ENCODE measurements at places on chromosomes 16 and 17. TPM values are rescaled to one million over a fixed set of nuclear protein-coding genes. Genes with fewer than 3 reads are reported as not detected.
A peak's percentile ranks its signal among the peaks of the same experiment; 100 is the strongest.

The CD300C gene
- 0.68 TPM for total RNA-seq

The TBC1D3 gene
- not detected for total RNA-seq

The SRCAP gene
- total RNA-seq = 33.2 TPM

The PTX4 gene
- total RNA-seq = not detected

The CBLN1 gene
- total RNA-seq = 0.39 TPM

The NPIPA3 gene
- not detected for total RNA-seq

The HBA2 gene
- not detected for total RNA-seq

The ADAD2 gene
- total RNA-seq = not detected

The SNAI3 gene
- total RNA-seq = 1.7 TPM

The PRDM7 gene
- total RNA-seq = not detected

The EMP2 gene
- 41.7 TPM for total RNA-seq

DNA sequence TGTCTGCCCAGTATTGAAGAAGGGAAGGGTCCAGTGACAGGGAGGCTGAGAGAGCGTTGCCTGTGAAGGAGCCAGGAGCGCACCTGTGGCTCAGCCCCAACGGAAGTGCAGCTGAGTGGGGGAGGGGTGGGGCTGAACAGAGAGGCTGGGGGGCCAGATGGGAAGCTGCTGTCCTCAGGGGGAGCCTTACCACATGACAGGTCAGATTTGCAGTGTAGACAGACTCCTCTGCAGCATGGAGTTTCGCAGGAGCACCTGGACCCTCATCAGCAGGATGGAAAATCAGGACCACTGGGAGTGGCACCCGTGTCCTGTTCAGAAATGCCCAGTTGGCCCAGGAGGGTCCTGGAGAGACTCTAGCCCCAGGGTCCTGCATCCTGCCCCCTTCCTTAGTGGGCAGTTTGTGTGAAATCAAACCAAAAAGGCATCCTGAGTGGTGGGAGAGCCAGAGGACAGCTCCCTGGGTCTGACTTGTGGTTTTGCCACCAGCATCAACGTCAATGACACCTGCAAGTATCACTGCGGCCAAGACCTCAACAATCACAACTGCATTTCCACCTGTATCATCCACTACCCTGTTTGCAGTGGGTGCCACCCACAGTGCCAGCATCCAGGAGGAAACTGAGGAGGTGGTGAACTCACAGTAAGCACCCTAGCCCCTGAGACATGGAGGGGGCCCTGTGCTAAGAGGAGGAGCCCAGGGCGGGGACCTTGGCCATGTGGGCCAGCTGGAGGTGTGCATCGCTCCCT, 7.8 kb downstream of the CD300A start:
- DNase-seq = no peak

- no peak for DNase-seq
These were observed 205.3 kb downstream of the ZNF423 start for GRCh38 chr16:49650603-49651002.

GRCh38 chr16:52497067-52497816, 49.7 kb downstream of the TOX3 start:
- peak; percentile 83 for DNase-seq

- no peak for DNase-seq
These were observed 79.0 kb downstream of the ANKRD11 start for GRCh38 chr16:89411335-89411850.

DNA sequence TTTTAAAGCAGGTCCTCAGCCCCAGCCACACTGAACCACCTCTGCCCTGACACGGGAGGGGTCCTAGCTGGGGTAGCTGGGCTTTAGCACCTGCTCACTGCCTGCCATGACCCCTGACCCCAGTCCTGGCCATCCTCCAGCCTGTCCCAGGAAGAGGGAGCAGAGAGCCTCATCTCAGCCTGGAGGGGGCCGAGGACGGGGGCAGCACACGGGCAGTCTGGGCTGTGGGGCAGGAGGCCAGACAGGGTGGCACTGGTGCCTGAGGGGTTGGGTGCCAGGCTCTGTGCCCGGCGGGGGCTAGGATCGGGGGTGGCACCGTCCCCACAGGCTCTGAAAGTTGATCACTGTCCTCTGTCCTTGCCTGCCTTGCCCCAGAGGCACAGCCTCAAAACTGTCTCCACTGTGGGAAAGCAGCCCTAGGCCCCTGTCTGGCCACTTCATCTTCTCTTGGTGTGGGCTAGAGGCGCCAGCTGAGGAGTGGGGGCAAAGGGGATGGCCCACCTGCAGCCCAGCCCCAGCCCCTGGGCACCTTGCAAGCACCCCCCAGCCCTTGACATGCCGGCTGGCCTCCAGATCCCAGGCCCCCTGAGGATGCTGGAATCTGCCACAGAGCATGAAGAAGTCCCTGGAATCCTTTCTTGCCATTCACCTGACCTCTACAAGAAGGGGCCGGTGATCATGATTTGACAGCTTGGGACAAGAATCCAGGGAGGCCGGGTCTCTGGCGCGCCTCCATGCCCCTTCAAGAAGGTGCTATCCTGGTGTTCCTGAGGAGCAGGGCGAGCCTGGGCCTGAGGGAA, 15.7 kb downstream of the ENDOV start:
- no peak for DNase-seq

DNA sequence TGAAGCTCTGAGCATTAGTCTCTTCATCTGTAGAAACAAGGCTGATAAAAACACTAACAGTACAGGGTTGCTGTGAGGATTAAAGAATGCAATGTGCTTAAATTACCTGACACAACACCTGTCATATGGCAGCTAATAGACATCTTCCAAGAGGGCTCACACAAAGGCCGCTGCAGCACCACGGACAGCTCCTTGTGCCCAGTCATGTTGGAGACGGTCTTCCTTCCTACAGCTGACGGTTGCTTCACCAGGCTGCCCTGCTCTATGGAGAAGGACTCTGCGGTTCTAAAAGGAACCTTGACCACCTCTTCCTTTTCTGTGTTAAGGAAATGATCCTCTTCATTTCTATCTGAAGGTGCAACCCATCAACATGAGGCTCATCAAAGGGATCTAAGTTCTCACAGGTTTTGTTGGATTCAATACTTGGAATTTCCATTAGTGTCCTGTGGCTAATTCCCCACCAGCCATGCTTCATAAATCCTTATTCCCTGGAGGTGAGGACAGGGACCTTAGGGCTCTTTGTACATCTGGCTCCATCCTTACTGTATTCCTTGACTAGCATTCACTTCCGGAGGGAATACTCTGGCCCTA, 138.9 kb upstream of the CES5A start:
- DNase-seq = peak; percentile 68

GRCh38 chr17:78434455-78435329, 56.2 kb downstream of the PGS1 start:
- no peak for DNase-seq

DNA sequence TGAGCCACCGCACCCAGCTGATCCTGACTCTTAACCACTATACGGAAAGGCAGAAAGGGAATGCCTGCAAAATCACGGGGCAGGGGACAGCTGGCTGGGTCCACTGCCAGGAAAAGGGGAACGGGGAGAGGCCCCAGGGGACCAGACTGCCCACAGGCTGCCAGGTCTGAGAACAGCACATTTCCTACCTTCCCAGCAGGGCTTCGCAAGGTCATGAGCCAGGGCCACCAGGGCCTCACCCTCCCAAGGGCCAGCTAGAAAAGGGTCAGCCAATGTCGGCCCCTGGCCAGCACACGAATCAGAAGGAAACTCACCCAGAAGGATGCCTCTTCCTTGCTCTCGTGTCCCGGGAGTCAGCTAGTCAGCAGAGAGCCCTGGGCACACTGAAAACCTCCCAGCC, 118.4 kb downstream of the ZNF423 start:
- no peak for DNase-seq

GRCh38 chr17:45143767-45144198, 4.5 kb upstream of the HEXIM1 start:
- no peak for DNase-seq

- peak; percentile 23 for DNase-seq
These were observed 805 bp upstream of the C16orf95 start for GRCh38 chr16:87317750-87318644.

DNA sequence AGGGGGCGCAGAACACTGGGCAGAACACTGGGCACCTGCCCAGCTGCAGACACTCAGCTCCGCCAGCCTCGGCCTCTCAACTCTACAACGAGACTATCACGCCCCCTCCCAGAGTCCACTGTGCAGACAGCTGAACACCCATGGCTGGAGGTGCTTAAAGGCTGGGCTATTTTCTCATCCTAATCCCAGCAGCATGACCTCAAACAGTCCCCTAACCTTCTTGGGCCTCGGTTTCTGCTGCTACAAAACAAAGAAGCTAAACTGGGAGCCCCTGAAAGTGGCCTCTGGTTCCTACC, 27.7 kb upstream of the ZNF469 start:
- no peak for DNase-seq

GRCh38 chr17:19016297-19016696, 11.7 kb upstream of the FAM83G start:
- DNase-seq = no peak

DNA sequence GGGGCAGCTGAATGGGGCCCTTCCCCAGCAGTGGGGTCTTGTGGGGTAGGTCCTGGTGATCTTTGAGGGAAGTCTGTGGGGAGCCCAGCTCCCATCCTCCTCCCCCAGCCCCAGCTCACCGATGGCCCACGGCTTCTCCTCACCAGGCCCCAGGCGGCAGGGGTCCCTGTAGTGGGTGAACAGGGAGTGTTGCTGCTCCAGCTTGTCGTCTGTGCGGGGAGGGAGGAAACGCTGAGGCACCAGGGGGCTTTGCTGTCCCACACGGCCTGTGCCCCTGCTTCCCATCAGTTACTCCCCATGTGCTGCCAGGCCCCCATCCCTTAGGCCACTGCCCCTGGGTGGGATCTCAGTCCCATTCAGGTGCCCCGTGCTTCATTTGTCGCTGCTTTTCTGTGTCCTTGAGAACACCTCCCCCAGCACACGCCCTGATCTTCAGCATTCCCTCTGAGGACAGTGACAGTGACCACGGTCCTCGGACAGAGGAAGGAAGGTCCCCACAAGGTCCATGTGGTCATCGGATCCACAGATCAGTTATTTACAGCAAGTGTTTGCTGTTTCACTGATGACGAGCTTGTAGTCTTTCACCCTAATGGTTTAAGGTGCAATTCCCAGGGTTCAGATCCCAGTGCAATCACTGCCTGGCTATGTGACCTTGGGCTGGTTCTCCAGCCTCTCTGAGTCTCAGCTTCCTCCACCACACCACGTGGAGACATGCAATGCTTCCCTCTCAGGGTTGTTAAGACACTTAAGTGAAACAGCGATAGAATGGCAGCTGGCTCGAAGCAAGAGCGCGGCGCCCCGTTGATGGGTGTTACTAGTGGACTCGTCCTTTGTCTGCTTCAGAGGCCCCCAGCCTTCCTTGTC, 53.1 kb downstream of the PRMT7 start:
- DNase-seq = no peak

DNA sequence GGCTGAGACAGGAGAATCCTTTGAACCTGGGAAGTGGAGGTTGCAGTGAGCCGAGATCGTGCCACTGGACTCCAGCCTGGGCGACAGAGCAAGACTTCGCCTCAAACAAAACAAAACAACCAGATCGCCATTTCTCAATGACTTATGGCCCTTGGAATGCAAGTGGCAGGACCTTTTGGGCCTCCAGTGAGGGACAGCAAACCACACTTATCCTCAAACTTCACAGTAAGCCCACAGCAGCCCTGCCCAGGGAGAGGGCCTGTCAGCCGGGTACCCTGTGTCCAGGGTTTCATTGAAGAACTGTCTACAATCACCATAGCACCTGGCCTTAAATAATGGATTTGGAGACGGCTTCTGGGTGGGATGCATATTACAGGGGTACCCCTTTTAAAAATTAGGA, 11.7 kb downstream of the TRAF4 start:
- no peak for DNase-seq

DNA sequence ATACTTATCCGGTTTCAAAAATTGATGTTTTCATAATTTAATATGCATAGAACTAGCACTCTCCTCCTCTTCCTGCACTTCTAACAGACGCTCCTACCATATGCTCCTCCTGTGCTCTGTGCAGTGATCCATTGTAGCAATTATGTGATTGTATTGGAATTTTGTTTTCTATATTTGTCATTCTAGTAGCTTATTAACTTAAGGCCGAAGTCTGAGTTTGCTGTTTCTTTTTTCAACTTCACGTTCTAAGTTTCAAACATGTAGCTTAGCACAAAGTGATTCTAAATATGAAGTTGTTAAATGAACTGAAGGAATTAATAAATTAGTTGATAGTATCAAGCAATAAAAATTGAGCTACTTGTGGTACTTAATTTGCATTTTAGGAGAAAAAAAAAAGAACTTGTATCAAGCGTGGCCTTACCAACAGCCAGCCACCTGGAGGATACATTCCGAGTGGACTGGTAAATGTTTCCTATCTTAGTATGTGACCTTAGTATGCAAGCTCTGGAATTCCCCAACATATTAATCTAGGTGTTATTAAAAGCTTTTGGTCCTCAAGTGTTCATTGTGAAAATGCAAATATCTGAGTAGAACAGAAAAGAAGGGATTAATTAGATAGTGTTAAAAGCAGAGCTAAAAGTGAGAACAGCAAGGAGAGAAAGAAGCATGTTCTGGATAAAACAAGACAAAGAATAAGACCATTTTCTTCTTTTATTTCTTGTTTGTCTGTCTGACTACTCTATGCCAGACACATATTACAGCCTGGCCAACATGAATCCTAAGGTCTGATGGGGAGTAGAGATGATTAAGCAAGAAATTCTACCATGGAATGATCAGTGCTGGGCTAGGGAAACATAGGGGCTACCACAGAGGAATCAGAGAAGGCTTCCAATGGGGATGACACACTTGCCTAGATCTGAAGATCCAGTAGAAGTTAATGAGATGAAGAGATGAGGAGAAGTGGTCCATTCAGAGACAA, 290.4 kb upstream of the MON1B start:
- DNase-seq = peak; percentile 5

- no peak for DNase-seq
These were observed 40.5 kb downstream of the USP7 start for GRCh38 chr16:8923199-8923598.

GRCh38 chr16:1071561-1072225, 854 bp upstream of the SSTR5 start:
- no peak for DNase-seq

- DNase-seq = no peak
These were observed 13.8 kb downstream of the IGSF6 start for GRCh38 chr16:21638573-21638975.

DNA sequence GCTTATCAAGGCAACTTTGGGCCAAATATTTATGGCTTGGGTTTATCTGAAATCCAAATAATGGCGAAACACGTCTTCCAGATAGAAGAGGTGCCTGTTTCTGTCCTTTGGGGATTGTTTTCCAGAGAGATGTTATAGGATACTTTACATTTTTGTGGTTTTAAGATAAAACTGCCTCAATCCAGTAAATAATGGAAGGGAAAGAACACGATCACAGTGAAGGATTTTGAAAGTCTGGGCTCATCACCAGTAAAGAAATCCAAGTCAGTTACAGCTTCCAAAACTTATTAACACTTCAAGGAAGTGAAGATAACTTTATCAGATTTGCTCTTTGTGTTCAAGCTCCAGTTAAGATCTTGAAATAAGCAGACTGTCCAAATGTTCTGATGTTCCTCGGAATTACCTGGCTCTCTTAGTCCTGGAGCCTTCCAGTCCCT, 30.1 kb downstream of the DNAH2 start:
- DNase-seq = no peak

DNA sequence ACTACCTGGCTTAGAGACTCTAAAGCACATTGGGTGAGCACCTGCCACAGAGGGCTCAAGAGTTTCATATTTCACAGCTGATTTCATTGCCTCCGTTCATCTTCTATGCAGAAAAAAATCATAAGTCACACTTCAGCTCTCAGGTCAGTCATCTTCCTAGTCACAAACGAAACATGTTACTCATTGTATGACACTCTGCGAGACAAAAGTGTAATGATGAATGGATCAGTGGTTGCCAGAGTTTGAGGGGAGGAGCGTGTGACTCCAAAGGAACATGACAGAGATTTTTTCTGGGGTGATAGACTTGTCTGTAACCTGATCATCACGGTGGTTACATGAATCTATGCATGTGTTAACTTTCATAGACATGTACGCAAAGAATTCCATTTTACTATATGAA, 195.2 kb upstream of the CNTNAP4 start:
- no peak for DNase-seq

- no peak for DNase-seq
These were observed 1.9 kb upstream of the C16orf74 start for GRCh38 chr16:85752511-85753420.
